ENCODE measurements at places on chromosomes 5 and 9.

- no peak for DNase-seq
Observed at GRCh38 chr9:114228016-114228808, 72.9 kb downstream of the COL27A1 start.

DNA sequence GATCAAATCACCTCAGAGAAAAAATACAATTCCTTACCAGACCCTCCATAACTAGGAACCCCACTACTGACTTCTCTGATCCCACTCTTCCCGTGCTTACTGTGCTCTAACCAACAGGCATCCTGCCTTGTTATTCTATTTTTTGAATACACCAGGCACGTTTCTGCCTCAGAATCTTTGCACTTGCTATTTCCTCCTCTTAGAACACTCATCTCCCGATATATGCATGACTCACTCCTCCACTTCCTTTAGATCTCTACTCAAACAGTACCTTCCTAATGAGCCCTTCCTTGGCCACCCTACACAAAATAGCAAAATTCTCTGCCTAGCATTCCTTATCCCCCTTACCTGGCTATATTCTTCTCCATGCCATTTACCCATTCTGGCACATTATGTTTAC, 43.9 kb downstream of the MAPKAP1 start:
- no peak for DNase-seq

- DNase-seq: no peak
Observed at GRCh38 chr9:104269374-104269773, 175.3 kb downstream of the SMC2 start.

DNA sequence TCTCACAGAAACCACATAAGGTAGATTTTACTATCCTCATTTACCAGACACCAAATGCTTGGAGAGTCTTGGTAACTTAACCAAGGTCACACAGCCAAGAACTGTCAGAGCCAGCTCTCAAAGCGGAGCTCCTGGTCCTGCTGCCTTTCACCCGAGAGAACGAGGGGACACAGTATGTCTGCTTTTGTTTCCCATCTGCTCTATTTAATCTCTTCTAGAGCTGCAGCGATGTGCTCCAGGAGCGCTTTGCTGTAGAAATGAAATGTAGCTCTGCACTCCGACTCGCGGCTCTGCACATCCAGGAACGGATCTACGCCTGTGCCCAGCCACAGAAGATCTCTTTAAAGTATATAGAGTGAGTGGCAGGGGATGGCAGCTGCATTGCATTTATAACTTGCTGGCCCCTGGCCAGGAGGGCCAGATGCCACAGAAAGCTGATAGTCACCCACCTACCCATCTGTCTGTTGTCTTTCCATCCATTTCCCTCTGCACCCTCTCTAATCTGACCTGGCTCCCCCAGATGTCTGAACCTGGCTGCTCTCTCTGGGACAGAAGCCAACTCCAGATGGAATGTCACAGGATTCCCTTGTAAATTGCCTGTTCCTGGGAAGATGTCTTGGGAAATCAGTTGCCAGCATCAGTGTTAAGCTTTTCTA, 21.4 kb upstream of the TRMT10B start:
- no peak for DNase-seq

GRCh38 chr5:88664645-88665044, 218.3 kb downstream of the MEF2C start:
- DNase-seq: no peak

- DNase-seq: no peak
Observed at GRCh38 chr5:84017523-84018172, 297.0 kb upstream of the HAPLN1 start.

DNA sequence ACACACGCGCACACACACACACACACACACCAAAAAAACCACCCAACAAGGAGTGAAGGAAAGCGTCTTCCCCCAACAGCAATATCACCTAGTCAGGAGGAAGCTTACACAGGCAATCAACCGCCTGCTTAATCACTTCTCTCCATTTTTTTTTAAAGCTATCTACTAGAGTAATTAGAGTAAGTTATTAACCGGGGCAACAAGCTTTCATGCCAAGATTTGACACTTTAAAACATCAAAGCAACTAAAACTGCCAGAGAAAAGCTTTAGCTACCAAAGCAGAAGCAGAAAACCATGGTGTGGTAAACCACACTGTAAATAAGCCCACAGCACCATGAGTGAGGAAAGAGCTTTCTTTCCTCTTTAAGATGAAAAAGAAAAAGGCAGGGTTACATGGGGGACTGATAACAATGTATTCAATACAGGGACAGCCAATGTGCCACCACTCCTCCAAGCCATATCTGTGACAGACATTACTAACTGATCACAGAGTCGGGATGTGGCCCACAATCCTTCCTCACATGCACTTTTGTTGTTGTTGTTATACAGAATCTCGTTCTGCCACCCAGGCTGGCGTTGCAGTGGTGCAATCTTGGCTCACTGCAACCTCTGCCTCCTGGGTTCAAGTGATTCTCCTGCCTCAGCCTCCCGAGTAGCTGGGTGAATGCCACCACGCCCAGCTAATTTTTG, 282.1 kb downstream of the CRB2 start:
- no peak for DNase-seq

GRCh38 chr9:32625320-32625719, 10.1 kb downstream of the TAF1L start:
- DNase-seq: no peak

DNA sequence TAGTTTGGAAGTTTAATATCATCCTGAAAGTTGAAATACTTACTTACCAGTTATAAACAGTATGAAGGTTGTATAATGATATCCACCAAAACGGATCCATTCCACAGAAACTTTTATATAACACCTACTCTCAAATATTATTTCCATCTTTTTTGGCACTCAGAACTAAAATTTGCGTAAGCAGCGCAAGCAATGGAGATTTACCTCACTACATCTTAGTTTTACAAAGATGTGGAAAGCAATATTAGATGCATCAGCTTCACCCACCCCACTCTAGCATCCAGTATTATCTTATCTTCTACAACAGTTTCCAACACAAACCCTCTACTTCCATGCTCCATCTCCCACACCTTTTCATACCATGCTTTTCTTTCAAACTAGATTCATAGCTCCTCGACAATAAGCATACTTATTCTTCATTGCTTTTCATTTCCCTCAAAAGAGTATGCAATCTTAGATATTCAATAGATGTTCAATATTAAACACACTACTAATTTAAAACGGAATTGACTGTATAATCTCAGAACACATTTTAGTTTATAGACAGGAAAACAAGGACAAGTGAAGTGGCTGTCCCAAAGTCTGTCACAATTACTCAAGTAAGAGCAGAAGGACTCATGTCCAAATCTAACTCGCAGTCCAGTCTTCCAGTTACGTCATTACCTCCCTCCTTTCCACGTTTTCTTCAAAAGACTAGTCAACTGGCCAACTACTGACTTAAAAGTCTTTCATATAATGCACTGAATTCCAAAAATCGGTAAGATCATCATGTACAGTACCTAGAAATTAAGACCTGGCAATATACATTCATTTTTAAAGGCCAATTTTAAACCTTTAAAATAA, 2.2 kb downstream of the PPP2CA start:
- DNase-seq: no peak

- DNase-seq: peak; percentile 25
Observed at GRCh38 chr5:168268949-168269936, 22.2 kb upstream of the WWC1 start.

DNA sequence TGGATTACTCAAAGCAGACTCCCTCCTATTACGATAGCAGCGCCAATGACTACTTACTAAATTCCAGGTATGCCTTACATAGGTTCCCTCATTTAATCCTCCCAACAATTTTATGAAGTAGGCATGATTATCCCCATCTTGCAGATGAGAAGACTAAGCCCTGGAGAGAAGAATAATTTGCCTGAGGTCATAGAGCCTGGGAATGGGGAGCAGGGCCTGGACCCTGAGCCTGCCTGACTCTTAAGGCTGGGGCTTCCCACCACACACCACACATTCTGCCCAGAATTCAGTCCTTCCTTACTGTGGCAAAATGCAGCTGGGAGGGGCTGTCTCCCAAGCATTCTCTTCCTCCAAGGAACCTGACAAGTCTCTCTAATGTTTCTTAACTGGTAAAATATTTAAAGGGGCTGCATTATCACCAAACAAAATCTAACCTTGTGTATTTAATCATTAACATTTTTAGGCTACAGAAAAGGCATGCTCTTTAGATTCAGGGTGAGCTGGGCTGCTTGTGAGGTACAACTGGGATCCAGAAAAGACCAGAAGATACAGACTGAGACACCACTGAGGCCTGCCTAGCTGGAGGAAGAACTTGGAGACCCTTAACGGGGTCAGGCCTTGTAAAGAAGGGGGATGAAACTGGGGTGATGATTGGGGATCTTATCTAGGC, 26.1 kb downstream of the LHFPL2 start:
- no peak for DNase-seq

- no peak for DNase-seq
Observed at GRCh38 chr5:96733771-96734500, 71.8 kb downstream of the CAST start.

Measured in GM04503 (cell line).